Activated naive CD8-positive, alpha-beta T cell treated with anti-CD3 and anti-CD28 coated beads for 36 hours (primary cell): ENCODE measurements at places on chromosomes 7 and 10. TPM values are rescaled to one million over a fixed set of nuclear protein-coding genes. Genes with fewer than 3 reads are reported as not detected.

GRCh38 chr7:7251742-7252141, 69.4 kb downstream of the C1GALT1 start:
- DNase-seq, result no peak

DNA sequence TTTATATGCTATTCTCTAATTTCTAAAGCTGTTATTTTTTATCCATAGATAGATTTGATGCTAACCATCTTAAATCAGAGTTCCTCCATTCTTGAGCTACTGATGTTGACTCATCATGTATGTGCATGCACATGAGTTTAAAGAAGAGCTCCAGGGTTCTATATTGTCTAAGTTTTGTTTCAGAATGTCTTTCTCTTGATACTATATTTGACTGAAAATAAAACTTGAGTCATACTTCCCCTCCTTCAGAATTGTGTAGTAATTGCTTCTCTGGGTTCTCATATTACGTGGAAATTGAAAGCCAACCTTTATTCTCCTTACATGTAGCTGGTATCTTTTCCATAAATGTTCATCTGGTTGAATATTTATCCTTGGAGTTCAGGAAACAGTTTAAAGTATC, 89.4 kb downstream of the LRRTM3 start:
- DNase-seq, result no peak

- DNase-seq, result peak; percentile 83
These were observed 892 bp upstream of the ZYX start for GRCh38 chr7:143380260-143380645.

GRCh38 chr10:9228771-9229170, 1174.3 kb downstream of the GATA3 start:
- no peak for DNase-seq

- no peak for DNase-seq
These were observed 454.5 kb upstream of the ZMIZ1 start for GRCh38 chr10:78614267-78614666.

ASAH2 gene
- 6.6 TPM for total RNA-seq

TAC1 gene
- total RNA-seq, result 0.72 TPM
